ENCODE measurements at places on chromosomes 4 and X.

- DNase-seq, result peak; percentile 21
Observed at GRCh38 chr4:118964891-118965411, 76.3 kb downstream of the SYNPO2 start.

DNA sequence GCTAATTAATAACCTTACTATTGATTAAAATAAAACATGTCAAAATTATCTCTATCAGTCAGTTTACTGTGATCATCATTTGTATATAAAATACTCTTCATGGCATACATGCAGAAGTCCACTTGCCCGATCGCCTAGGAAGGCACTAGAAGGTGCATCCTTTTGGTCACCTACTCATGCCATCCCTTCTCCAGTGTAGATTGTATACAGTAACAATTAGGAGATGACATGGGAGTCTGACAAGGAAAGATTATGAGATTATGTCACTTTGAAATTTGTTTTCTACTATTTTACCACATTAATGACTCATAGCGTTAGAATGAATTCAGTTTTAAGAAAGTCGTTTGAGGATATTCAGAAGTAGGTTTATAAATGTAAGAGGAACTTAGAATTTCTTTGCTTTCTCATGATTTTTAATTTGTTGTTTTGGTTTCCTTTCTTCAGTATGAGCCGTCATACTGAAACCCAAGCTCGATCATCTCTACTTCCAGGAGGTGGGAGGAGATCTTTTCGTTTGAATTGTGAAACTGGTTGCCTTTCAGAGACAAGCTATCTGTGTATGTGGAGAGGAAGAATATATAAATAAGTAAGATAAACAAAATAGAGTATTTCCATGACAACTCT, 51.1 kb upstream of the UNC5C start:
- DNase-seq, result no peak

DNA sequence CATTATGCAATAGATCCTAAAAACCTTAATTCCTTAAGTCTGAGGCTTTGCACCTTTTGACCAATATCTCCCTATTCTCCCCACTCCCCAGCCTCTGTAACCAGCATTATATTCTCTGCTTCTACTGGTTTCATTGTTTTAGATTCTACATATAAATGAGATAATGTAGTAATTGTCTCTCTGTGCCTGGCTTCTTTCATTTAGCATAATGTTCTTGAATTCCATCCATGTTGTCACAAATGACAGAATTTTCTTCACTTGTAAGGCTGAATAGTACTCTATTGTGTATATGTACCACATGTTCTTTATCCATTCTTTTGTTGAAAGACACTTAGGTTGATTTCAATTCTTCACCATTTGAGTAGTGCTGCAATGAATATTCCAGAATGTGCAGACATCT, 66.0 kb downstream of the MAGEC1 start:
- no peak for DNase-seq

- DNase-seq, result no peak
Observed at GRCh38 chr4:123832173-123833026, 435.8 kb downstream of the SPRY1 start.

DNA sequence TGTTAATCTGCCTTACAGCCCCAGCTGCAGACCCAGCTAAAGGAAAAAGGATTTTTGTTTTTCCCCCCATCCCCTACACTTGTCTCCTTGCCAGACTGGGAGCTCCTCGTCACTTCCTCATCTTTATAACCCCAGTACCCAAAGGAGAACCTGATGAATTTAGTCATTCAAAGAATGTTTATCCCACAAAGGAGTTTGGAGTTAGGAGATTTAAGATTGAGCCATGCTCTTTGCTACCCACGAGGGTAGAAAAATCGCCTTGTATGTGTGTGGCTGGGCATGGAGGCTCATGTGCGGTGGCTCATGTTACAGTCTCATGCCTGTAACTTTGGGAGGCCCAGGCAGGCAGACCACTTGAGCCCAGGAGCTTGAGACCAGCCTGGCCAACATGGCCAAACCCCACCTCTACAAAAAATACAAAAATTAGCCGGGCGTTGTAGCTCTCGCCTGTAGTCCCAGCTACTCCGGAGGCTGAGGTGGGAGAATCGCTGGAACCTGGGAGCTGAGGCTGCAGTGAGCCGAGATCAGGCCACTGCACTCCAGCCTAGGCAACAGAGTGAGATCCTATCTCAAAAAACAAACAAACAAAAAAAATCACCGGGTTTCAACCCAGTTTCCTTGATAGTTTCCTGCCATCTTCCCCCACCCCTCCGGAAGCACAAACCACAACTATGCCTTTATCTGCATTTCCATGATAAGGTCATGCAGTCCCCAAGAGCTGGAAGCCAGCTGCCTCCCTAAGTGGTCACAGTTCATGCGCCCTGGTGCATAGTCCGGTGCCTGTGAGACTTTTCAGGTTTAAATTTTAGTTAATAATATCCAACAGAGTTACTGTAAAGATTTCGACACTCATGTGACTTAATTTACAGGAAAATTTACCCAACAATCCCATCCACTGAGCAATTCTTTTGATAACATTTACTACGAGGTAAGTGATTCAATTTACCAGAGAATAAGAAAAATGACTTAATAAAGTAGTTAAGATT, 1.5 kb downstream of the CFAP97 start:
- peak; percentile 45 for DNase-seq

- DNase-seq, result no peak
Observed at GRCh38 chr4:53602390-53602789, 11.1 kb upstream of the LNX1 start.

DNA sequence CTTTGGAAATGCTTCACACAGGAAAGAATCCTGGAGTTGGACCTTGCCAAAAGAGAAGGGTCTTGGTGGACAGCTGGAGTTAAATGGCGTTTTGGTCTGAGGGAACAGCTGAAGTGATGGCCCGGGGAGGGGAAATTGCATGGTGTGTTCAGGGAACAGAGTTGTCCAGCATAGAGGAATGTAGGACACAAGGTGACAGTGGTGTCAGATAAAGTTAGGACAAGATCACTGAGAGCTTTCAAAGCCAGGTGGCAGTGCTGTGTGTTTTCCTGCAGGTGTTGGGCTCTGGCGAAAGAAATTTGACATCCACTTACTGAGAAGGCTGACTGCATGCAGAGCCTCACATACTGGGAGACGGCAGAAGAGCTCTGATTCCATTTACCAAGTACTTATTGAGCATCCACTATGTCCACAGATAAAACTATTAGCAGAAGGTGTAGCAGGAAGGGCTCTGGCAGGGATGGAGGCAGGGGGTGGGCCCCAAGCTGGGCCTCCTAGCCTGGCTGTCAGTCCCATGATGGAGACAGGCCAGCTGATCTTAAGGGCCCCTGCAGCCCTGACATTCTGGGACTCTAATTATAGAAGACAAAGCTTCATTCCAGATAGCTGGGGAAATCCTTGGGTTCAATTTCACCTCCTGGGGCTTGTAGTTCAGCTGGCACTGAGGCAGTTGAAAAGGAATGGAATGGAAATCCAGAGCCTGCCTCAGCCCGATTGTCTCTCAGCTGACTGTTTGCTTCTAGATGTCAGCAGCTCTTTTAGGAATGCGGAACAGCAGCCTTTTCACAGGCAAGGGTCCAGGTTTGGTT, 150.2 kb upstream of the MAMLD1 start:
- DNase-seq, result no peak

GRCh38 chrX:125150231-125150630, 169.4 kb upstream of the TEX13C start:
- DNase-seq, result no peak

DNA sequence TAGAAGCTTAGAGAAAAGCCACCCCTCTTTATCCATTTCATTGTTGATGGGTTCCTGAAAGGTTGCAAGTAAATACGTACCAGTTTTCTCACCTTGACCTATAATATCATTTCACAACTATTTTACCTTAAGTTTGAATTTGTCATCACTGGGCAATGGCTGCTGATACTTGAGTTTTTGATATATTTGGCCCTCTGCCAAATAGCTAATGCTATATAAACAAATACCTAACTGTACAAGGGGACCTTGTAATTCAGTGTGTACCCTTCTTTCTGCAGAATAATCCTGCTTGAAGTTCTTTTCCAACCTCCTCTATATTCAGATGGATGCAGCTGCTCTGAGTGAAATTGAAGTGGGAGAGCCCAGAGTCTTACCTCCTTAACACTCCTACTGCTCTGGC, 19.0 kb upstream of the GLUD2 start:
- DNase-seq, result no peak

DNA sequence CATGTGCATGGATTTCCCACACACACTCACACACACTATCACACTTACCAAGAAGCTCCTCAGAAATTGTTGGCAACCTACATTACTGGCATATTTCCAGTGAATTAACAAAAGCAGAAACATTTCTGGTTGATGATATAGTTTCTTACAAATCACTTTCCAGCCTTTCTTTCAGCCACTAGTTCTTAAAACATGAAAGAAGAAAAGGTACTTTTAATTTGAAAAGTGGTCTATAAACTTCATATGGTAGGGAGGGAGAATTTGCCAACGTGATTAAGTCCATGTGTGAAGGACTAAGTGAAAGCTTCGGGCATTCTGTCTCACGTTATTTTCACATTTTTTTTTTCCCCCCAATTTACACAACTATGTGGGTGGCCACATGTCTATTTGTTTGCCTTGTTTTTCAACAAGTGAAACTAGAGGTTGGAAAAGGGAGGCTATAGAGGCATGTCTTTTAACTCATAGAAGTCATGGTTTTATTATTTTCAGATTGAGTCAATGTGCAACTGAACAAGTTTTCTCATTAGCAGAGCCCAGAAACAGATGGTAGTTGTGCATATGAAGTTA, 832.1 kb upstream of the INTU start:
- DNase-seq, result no peak

- DNase-seq, result no peak
Observed at GRCh38 chr4:131609039-131609438, 1540.1 kb upstream of the PCDH10 start.

DNA sequence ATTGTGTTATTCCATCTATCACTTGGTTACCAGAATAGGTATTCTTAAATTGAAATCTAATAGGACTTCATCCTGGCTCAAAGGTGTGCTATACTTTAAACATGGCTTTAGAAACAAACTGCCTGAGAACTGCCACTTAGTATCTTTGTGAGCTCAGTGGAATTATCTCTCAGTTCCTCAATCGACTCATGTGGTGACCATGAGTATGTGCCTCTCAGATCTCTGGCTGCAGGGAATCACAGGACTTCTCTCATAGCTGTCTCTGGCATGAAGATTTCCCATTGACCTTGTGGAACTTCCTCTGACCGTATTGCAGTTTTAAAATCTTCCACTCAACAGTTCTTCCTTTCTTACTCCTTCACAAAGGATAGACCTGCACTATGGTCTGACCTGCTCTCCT, 681.9 kb upstream of the BOD1L1 start:
- no peak for DNase-seq

DNA sequence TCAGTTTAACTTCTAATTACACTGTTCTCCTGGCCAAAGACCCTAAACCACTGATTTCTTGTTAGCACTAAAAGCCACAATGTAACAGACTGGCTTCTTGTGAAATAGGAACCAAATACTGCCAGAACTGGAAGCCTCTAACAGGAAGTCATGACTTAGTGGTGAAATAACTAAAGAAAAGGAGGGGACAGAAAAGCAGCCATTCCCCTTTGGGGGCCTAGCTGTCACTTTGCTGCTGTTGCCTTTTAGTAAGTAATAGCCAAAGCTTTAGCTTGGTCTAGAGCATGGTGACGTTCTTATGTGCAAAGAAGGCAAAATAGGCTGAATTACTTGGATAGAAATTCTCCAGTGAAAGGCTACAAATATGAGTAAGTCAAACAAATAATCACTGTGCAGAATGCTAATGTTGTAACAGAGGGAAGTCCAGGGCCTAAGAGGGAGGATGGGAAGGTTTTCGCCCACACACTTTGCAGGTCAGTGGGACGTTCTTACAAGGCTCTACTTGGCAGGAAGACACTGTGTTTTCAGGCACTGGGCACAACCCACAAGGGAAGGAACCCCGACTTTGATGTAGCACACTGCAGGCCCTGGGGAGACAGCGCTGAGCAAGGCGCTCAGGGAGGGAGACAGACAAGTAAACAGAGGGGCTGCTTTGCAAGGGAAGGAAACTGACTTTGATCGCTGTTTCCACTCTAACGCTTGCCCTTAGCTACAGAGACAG, 16.7 kb downstream of the GAB3 start:
- no peak for DNase-seq

DNA sequence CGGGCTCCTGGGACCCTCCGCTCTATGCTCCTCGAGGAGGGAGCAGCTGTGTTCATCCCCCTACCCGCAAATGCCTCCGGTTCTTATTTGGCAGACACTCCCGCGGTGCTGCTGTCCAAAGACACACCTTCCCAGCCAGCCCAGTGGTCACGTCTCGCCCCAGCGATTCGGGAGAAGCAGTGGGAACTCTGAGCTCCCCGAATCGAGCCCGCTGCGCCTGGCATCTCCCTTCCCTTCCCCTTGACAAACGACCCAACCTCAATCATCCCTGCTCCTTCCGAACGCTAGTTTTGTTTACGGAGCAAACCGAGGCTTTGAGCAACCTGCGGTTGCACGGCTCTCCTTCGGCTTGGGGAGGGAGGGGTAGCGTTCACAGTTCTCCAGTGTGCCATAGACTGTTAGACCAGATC, 317 bp upstream of the FRMPD4 start:
- DNase-seq, result no peak

DNA sequence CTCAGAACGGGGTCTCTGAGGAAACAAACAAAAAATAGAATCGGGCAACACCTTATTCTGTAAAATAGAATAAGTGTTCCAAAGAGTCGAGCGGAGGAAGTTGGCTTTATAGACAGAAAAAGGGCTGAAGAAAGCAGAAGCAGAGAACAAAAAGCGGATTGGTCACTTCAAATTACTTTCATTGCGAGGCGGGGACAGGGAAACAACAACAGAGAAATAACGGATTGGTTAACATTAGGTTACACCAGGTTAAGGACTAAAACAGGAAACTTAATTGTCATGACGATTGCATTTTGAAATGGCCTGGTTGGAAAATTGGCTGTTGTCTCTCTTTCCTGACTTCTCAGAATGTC, 433 bp upstream of the COQ2 start:
- peak; percentile 72 for DNase-seq

DNA sequence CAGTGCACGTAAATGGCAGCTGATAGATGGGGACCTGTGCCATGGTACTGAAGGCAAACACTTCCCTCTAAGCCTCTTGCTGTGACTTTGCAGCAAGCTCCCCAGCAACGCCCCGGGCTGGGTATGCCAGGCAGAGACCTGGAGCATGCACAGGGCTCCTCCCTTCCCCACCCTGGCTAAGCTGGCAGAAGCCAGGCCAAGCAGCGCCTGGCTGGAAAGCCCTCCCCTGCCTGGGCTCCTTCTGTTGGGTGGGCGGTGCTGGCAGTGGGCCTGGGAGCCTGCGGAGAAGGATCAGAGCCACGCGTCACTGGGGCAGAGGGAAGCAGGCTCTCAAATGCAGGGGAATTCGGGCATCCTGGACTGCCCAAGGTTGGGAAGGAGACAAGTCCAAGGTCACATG, 3.6 kb downstream of the ATP2B3 start:
- no peak for DNase-seq

- no peak for DNase-seq
Observed at GRCh38 chr4:31045151-31045550, 325.0 kb downstream of the PCDH7 start.

GRCh38 chr4:22241415-22241814, 274.5 kb downstream of the ADGRA3 start:
- DNase-seq, result no peak

DNA sequence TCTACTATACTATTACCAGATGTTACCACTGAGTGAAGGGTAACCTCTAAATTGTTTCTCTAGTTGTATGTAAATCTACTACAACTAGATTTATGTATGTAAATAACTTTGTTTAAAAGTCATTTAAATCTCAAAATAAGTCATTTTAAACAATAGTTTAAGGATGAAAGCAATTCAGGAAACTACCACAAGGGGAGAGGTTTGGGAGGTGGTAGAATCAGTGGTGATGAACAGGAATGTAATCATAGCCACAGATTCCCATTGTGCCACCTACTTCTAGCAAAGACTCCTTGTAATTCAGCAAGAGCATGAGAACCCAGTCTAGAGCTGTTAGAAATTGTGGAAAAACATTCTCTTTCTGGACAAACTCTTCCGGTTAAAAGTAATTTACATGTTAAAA, 234.6 kb downstream of the SLC7A11 start:
- DNase-seq, result no peak

Measured in right kidney (tissue), 9 donors.